ENCODE measurements at places on chromosomes 5 and 9.

GRCh38 chr9:84493284-84493947, 152.9 kb upstream of the SLC28A3 start:
- no peak for DNase-seq

DNA sequence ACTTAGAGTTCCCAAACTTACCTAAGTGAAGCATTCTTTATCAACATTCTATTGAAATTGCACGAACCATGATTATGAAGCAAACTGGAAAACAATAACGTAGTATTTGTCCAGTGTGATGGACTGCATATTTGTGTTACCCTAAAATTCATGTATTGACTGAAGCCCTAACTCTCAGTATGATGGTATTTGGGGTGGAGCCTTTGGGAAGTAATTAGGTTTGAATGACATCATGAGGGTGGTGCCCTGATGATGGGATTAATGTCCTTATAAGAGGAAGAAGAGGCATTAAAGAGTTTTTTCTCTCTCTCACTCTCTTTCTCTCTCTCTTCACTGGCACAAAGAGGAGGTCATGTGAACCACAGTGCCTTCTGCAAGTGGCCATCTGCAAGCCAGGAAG, 365.4 kb upstream of the PTGER4 start:
- DNase-seq, result no peak

- DNase-seq, result no peak
Observed at GRCh38 chr5:73766902-73767301, 140.9 kb downstream of the ARHGEF28 start.

DNA sequence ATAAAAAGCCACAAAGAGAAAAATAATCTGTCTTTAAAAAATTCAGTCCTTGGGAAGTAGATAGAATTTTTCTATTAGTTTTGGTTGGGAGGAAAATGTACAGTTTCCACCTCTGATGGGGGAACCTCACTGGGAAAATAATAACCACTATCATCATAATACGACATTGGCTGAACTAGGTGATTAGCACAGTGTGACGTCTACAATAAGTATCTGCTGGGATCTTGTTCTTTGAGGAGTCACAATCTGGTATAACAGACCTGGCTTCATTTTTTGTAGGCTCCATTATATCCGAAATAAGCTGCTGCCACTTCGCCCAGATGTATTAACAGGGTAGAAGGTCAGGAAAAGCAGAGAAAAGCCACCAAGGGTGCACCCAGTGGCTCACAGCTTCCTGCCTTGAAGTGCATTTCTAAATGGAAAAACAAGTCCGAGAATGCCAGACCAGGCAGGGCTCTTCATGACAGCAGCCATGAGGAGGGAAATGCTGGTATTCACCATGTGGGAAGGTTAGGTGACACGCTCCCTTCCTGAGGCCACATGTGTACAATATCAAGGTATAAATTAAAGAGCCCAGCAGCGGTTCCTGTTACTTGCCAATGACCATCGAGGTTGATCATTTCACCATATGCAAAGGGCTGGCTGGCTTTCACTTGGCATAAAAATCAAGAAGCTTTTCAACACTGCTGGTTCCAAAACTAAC, 152.8 kb downstream of the PRELID2 start:
- no peak for DNase-seq

GRCh38 chr5:44001675-44002380, 387.4 kb downstream of the FGF10 start:
- no peak for DNase-seq

DNA sequence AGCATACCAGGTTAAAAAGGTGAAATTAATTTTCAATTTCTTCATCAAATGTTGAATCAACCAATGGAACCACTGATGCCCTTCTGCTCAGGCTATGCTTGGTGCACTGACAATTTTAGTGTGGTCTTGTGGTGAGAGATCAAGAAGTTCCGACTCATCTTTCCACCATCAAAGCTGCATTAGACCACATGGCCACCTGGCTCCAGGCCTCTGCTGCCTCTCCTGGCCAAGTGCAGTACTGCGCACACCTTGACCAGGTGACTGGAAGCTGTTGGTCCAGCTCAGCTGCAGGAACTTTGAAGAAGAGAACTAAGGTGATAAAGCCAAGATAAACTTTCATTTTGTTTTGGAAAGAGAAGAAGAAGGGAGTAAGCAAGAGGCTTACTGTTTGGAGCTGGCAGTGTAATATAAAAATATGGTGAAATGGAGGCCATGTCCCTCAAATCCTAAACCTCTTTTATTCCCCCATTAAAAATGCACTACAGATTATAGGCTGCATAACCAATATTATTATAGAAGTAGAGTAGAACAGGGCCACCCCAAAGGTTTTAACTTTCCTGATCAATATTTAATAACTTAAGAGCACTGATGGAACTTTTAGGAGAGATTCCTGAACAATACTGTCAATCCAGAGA, 315.5 kb upstream of the C9orf72 start:
- no peak for DNase-seq

GRCh38 chr9:123609844-123610243, 253.8 kb downstream of the CRB2 start:
- no peak for DNase-seq

GRCh38 chr9:98287384-98287783, 31.9 kb upstream of the TBC1D2 start:
- DNase-seq, result no peak

GRCh38 chr9:101455656-101456240, 20.2 kb upstream of the ALDOB start:
- no peak for DNase-seq

DNA sequence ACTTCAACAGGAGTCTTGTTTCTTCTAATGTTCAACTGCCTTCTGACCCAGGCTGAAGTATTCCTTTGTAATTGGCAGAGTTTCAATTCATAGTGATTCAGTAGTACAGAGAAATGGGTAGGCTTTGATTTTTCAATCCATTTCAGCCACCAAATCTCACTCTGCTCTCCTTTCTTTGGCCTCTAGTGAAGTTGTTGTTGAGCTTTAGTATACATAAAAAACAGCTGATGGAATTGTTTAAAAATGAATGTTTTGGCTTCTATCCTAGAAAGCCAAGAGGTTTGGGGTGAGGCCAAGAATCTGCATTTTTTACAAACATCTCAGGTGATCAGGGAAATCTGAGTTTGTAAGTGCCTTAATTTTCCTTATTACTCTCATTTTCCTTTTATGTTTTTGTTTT, 182.9 kb upstream of the MAP1B start:
- DNase-seq, result no peak

GRCh38 chr9:13597004-13597403, 317.5 kb upstream of the MPDZ start:
- no peak for DNase-seq

DNA sequence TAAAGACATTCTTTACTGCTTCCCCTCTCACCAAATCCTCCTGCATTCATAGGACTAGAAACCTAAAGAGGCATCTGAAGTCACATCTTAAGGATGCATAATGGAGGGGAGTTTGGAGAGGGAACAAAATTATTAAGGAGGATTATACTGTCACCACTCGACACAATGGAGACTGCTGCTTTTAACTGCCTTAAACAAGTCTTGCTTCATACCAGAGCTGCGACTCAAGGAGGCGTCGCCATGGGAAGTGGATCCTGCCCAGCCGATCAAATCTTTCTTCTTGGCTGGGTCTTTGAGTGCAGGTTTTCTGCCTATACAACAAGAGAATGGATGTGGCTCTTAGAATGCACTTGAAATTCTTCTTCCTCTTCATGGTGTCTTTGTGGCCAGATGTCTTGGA, 66.7 kb upstream of the FOXE1 start:
- no peak for DNase-seq

DNA sequence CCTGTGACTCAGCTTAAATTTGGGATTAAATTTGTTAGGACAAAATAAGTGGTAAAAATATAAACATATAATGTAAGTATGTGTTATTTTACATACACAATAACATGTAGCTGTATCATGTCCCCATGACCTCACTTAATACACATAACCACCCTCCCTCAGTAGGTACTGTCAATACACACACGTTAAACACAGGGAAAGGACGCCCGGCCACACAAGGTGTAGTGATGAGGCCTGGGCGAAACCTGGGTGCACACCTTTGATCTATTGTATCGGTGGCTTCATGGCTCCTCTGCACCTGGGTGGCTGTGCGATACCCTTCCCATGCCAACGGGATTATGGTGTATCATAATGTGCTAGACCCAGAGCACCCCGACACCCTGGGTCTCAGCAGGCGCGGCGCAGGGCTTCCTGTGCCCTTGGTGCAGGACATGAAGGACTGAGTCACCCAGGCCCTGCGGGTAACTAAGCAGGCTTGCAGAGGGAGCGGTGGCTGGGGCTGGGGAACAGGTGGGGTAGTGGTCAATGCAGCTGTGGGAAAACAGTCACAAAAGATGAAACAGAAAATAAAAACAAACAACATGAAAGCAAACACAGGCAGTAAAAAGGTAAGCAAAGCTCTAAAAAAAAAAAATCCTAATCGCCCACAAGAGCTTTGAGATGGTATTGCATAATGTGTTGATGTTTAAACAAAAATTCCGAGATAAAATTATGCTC, 127.5 kb upstream of the RETREG1 start:
- DNase-seq, result no peak

- no peak for DNase-seq
Observed at GRCh38 chr9:11016081-11016480, 403.3 kb upstream of the PTPRD start.

DNA sequence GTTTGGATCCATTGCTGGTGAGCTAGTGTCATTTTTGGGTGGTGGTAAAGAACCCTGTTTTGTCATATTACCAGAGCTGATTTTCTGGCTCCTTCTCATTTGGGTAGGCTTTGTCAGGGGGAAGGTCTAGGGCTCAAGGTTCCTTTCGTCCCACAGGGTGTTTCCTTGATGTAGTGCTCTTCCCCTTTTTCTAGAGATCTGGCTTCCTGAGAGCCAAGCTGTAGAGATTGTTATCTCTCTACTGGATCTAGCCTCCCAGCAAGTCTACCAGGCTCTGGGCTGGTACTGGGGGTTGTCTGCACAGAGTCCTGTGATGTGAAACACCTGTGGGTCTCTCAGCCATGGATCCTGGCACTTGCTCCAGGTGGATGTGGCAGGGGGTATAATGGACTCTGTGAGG, 145.9 kb downstream of the HINT1 start:
- DNase-seq, result no peak

DNA sequence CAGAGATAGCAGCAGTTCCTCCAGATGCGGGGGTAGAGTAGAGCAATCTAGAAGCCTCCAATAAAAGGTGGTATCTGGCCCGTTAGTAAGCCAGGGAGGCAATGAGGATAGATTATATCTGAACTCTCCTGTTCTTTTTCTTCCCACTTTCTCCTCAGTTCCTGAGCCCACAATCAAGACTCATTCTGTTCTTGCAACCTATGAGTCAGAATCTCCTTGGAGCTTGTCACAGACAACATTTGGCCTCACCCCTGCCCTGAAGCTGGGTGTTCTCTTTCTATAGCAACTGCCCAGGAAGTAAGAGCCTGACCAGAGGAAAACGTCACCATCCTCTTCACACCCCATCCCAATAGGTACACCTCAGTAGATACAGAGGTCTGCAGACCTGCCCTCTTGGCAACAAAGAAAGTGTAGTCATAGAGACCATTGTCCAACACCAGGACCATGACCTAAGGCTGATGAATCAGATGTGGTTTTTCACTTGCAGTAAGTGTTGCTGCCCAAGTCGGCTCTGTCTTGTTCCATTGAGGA, 76.3 kb upstream of the PCA3 start:
- DNase-seq, result peak; percentile 91

GRCh38 chr9:93483497-93483896, 30.1 kb upstream of the FAM120AOS start:
- DNase-seq, result no peak

GRCh38 chr5:95803271-95804148, 19.0 kb downstream of the GLRX start:
- no peak for DNase-seq

- DNase-seq, result no peak
Observed at GRCh38 chr5:43973318-43973717, 370.3 kb downstream of the NNT start.

DNA sequence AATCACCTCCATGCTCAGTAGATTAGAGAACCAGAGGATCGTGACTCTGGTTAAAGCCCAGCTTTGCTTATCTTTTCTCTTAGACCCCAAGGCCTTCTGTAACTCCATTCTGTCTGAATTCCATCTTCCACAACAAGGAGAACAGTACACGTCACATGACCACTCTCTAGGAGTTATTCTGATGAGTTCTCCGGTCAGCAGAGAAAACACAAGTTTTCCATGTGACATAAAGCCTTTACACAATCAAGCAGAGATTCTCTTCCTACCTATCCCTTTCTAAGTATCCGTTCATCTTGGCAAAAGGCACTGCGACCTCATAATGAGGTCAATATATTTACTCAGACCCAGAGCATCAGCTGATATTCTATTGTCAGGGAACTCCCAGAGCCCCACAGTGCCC, 112.3 kb downstream of the TRPM6 start:
- DNase-seq, result no peak

- no peak for DNase-seq
Observed at GRCh38 chr9:4689687-4690104, 10.3 kb downstream of the CDC37L1 start.

DNA sequence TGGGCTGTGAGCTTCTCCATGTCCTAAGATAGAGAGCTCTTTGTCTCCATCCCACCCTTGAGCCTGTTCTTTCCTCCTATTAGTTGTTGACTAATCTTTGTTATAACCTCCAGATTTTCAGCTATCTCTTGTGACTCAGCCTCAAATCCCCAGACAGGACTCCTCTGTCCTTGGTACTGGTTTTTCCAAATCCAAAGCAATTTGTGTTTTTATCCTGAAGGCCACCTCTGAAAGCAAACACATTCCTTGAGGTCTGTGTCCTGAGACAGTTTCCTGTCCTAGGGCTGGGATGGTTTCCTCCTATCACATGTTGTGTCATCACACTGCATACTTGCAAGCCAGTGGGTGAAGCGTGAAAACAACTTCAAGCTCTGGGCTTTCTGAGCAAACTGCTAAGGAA, 8.5 kb downstream of the TNC start:
- DNase-seq, result no peak

DNA sequence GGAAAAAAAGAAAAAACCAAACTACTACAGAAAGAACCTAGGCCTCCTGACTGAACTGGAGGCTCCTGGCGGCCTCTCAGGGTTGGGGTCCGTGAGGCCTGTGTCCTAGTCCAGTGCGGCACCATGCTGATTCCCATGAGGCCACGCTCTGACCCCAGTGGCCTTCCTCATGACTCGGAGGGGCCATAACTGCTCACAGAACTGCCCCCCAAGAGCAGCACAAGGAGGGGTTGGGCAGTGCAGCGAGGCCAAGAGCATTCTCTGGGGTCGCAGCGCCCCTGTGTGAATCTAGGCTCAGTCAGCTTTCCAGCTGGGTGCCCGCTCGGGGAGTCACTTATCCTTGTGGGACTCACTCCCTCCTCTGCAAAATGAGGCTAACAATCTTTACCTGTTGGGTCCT, 79.3 kb upstream of the FBXW11 start:
- no peak for DNase-seq

GRCh38 chr9:127545196-127546124, 66.6 kb upstream of the STXBP1 start:
- peak; percentile 47 for DNase-seq

DNA sequence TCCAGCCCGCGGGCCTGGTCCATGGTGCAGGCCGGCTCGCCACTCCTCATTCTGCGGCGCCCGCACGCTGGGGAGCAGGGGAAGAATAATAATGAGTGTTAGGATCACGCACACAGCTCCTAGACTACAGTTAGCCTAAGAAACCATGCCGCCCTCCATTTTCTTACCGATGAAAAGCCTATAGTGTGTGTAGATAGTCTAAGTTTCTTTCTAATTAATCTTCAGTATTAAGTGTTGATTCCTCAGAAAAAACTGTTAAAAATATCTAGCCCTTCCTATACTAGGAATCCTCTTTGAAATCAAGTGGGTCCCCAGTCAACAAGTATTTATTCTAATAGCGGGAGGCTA, 9.3 kb downstream of the ZBED3 start:
- DNase-seq, result no peak

- peak; percentile 21 for DNase-seq
Observed at GRCh38 chr5:88845081-88845697, 37.8 kb downstream of the MEF2C start.

Measured in endothelial cell of umbilical vein (primary cell).